ENCODE measurements at places on chromosomes 11 and 22.

GRCh38 chr11:89537936-89538335 lies 46.8 kb upstream of the NOX4 start:
- DNase-seq, result no peak

DNA sequence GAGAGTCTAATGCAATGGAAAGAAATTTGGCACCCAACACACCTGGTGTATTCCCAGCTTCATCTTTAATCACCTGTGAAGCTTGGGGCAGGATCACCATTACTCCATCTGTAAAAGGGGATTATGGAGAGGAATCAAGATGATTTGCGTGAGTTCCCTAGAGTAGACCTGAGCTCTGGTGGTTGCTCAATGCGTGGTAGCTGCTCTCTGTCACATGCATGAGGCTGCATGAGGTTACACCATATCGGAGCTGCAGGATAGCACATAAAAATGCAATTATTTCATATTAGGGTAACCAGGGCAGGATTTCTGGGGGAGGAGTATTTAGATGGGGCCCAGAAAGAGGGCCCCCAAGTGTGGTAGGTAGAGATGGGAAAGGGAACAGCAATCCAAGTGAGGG lies 35.3 kb upstream of the CLMP start:
- DNase-seq, result no peak

- no peak for DNase-seq
Observed at GRCh38 chr22:30348404-30348803, 8.3 kb downstream of the SF3A1 start.

- no peak for DNase-seq
Observed at GRCh38 chr11:125408311-125408711, 87.8 kb downstream of the FEZ1 start.

GRCh38 chr11:80009081-80009480 lies 568.3 kb upstream of the TENM4 start:
- no peak for DNase-seq

- no peak for DNase-seq
Observed at GRCh38 chr11:118640332-118641154, 33.1 kb downstream of the PHLDB1 start.

- no peak for DNase-seq
Observed at GRCh38 chr22:39091126-39092081, 5.6 kb upstream of the APOBEC3H start.

DNA sequence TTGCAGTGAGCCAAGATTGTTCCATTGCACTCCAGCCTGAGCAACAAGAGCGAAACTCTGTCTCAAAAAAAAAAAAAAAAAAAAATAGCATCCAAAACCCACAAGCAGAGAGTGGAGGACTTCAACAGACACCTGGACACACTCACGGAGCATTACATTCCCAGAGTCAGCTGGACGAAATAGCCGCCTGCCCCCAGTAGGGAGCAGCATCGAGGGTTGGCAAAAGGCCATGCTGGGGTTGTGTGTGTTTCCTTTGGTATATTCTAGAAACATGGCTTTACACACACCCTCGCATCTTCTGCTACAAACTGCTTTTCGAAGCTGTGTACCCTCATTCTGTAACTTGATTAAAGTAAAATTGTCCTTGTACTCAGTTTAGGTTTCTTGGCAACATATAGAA lies 5.3 kb downstream of the ADA2 start:
- DNase-seq, result peak; percentile 38

- no peak for DNase-seq
Observed at GRCh38 chr11:102276783-102277182, 40.5 kb upstream of the BIRC3 start.

DNA sequence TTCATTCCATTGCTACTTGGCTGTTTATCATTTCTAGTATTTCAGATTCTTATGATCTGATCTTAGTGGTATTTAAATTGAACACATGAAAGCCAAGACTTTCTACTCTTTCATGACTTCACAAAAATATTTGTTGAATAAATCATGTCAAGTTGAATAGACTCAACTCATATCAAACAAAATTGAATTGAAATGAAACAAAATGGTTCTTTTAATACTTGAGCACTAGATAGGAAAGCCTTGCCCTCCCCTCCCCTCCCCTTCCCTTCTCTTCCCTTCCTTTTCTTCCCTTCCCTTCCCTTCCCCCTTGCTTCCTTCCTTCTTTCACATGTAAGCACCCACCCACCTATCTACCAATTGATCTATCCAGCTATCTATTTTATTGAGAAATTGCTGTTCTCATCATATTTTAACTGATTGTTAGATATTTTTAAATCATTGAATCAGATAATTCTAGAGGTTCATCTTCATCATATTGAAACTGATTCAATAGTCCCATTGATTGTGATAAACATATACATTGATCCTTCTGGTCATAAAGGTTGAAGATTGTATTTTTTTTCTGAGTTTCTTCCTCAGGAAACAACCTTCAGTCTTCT lies 2015.9 kb downstream of the LRRC4C start:
- no peak for DNase-seq

- DNase-seq, result no peak
Observed at GRCh38 chr11:83572581-83573496, 286.7 kb upstream of the CCDC90B start.

DNA sequence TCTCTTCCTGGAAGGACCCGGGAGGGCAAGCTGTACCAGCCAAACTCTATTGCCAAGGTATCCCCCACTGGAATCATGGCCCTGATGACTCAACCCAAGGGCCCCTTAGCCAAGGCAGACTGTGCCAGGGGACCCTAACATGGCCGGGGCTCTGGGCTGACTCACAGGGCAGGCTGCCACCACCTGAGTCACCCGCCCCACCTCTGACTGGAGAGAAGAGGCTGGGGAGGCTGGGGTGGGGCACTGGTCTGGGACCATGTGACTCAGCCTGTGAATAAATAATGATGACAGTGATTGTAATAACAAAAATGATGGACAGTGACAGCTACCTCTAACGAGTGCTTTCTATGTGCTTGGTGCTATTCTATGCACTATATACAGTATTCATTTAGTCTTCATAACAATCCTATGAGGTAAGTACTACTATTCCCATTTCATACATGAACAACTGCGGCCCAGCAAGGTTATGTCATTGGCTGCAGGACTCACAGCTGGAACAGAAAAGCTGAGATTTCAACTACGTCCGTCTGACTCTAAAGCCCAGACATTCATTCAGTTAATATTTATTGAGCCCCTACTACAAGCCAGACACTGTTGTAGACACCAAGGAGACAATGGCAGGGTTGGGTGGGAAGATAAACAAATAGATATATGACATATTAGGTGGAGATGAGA lies 84.2 kb downstream of the FBXO7 start:
- DNase-seq, result no peak

GRCh38 chr11:8327761-8328192 lies 64.1 kb upstream of the LMO1 start:
- DNase-seq, result no peak

DNA sequence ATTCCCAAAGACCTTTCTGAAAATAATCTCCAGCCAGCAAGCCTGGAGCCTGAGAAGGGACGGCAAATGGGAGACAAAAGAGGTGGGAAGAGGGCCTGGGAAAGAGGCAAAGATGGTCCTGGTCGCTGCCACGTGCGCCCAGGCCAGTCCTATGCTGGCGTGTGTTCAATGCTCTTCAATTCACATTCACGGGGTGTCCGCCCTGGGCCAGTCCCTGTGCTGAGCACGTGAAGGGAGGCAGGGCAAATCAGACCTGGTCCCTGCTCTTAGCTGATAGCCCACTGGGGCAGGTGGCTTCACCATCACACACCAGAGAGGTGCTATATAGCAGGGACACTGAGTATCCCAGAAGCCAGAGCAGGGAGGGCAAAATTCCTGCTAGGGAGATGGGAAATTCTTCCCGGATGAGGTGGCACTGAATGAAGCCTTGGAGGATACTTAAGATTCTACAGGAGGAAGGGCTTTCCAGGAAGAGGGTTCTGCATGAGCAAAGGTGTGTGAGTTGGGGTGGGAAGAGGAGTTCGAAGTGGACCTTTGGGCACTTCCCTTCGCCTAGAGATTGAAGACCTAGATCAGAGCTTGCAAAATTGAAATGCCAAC lies 148.2 kb downstream of the CHST1 start:
- DNase-seq, result no peak

GRCh38 chr11:96172604-96173003 lies 170.4 kb downstream of the MAML2 start:
- no peak for DNase-seq

- DNase-seq, result no peak
Observed at GRCh38 chr22:48822278-48823233, 1005.1 kb downstream of the BRD1 start.

DNA sequence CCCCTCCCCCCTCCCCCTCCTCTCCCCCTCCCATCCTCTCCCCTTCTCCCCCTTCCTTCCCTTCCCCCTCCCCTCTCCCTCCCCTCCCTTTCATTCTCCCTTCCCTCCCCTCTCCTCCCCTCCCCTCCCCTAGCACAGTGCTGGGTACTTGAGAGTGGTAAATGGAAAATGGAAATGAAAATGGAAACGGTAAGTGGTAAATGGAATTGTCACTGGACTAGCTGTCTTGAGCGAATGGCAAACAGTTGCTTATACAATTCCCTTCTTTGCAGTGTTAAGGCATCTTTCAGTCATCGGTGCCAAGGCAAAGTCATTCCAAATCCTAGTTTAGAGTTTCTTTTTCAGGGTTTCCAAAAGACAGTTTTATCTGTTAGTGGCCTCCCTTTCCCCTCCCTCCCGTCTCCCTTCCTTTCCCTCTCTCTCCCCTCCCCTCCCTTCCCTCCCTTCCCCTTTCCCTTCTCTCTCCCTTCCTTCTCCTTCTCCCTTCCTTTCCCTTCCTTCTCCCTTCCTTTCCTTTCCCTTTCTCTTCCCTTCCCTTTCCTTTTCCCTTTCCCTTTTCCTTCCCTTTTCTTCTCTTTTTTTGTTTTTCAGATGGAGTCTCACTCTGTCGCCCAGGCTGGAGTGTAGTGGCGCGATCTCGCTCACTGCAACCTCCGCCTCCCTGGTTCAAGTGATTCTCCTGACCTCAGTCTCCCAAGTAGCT lies 47.3 kb downstream of the GRAMD1B start:
- no peak for DNase-seq

GRCh38 chr11:95883381-95883780 lies 40.5 kb downstream of the MTMR2 start:
- DNase-seq, result no peak

GRCh38 chr11:7563281-7563680 lies 49.5 kb downstream of the PPFIBP2 start:
- DNase-seq, result no peak

DNA sequence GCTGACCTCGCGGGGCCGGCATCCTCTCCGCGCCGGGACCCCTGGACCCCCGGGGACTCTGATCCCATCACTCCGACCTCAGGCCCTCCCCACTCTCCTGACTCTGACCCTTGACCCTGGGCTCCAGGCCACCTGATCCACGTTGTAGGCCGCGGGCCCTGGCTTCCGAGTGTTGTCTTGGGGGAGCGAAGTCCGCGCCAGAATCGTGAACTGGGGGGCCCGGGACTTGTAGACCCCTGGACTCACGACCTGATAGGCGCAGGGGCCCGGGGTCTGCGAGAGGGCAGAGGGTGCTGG lies 716 bp upstream of the TYMP start:
- no peak for DNase-seq

- DNase-seq, result no peak
Observed at GRCh38 chr11:123054301-123055065, 7.5 kb downstream of the HSPA8 start.

DNA sequence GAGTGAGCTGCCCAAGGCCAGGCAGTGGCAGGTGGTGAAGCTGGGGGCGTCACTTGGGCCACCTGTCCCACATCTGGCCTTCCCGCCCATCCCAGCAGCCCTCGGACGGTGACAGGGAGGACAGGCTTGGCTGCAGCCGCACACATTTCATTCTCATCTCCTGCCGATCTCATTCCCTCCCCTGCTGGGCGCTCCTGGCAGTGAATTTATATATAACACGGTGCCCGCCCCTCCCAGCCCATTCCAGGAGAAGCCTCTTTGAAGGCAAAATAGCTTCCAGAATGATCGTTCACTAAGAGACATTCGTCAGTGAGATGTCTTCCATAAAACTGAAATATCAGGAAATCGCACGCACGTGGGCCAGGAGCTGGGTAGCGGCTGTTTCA lies 861.3 kb downstream of the TBC1D22A start:
- DNase-seq, result no peak
